ENCODE measurements at places on chromosomes 12 and 14. TPM values are rescaled to one million over a fixed set of nuclear protein-coding genes. Genes with fewer than 3 reads are reported as not detected.

PAWR gene
- 103 TPM for total RNA-seq

TSPAN11 gene
- 0.09 TPM for total RNA-seq

FAIM2 gene
- not detected for total RNA-seq

KRT71 gene
- not detected for total RNA-seq

INHBE gene
- total RNA-seq: not detected

FKBP3 gene
- total RNA-seq: 31.9 TPM

RNASE11 gene
- not detected for total RNA-seq

GDF3 gene
- total RNA-seq: not detected

NRIP2 gene
- total RNA-seq: not detected

P2RX2 gene
- not detected for total RNA-seq

ACOT6 gene
- not detected for total RNA-seq

RNASE7 gene
- not detected for total RNA-seq

CAPZA3 gene
- not detected for total RNA-seq

SLC15A5 gene
- not detected for total RNA-seq

KCNH3 gene
- under 0.01 TPM for total RNA-seq

SPIC gene
- total RNA-seq: not detected

Data from endothelial cell of coronary artery (primary cell).